ENCODE measurements at places on chromosomes 12 and 14.

DNA sequence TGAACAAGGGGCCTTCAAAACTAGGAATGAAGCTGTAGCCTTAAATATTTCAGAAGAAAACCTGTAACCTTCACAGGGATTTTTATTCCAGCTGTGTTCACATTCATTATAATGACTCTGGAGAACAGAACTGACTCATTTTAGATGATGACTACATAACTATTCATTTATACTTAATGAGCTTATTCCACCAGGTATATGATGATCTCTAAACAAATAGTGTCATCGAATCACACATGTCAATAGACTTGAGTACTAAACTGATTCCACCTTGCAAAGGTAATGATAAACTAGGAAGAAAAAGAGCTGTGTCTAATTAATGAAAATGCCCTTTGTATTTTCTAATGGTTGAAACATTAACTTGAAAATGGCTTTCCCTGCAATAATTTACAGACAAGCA is 433.2 kb downstream of the PDZRN4 start:
- DNase-seq, result no peak

GRCh38 chr14:106691601-106692291 is 1165.4 kb downstream of the TMEM121 start:
- no peak for DNase-seq

GRCh38 chr12:105982022-105982421 is 156.7 kb downstream of the NUAK1 start:
- DNase-seq, result no peak

DNA sequence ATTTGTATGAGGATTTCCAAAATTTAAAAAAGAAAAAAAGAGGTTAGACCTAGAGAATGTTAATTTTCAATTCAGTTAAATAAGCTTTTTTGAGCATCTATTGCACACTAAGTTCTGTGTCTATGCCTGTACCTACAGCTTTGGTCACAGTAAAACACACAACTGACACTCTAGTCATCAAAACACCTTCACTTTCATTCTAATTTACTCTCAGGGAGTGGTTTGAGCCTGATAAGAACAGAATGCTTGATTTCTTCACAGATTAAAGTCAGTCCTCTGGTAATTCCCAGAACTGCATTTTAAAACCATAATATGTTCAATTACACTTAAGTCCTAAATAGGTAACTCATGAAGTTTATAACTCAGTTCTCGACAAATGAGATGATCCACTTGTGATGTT is 9.2 kb downstream of the SLC5A8 start:
- no peak for DNase-seq

- DNase-seq, result no peak
These were observed 1.4 kb downstream of the SNRPF start for GRCh38 chr12:95859947-95860850.

- DNase-seq, result peak; percentile 46
These were observed 8.1 kb upstream of the LHX5 start for GRCh38 chr12:113479590-113480335.

DNA sequence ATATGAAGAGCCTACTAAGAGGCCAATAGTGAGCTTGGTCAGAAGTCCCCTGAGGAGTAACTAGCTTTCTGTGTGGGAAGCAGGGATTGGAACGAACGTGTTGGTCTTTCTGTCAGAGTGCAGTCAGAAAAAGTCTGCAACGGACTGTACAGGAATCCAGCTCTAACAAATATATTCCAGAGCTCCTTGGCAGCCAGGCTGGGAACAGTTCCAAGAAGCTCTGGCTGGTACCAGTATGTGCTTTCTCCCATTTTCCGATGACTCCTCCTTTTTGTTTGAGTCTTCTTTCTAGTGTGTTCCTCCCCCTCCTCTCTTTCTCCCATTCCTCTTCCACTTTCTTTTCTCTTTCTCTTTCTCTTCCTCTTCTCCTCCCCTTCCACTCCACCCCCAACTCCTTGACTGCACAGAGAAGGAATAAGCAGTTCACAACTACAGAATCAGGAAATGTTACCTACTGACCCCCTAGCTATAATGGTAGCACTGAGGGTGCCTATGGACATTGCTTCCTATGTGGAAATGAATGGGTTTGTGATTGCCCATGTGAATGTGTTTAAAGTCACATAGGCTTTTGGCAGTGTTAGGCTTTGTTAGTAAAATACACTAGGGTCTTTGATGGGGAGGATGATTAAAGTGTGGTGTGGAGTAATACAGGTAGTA is 59.9 kb downstream of the TTLL5 start:
- DNase-seq, result peak; percentile 36

- DNase-seq, result no peak
These were observed 326.9 kb upstream of the DIO3 start for GRCh38 chr14:101234244-101234937.

DNA sequence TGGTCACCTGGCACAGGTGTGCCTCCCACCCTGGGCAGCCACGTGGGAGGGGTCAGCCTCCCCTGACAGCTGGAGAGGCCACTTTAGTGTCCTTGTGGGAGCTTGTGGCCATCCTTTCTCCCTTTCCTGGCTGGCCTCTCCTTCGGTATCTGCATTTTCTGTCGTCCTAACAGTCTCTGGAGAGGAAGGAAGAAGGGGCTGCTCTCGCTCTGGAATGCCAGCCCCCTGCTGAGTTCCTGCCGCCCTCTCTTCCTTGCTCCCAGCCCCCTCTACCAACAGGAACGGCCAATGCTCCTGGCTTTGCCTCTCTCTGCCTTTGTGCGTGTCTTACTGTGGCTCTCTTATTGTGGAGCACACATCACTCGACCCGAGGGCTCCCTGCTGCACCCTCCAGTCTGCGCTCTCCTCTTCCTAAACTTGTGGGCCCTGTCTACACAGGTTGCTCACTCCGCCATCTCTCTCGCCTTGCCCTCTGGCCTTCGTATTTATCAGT is 70.8 kb downstream of the FBXL14 start:
- no peak for DNase-seq

DNA sequence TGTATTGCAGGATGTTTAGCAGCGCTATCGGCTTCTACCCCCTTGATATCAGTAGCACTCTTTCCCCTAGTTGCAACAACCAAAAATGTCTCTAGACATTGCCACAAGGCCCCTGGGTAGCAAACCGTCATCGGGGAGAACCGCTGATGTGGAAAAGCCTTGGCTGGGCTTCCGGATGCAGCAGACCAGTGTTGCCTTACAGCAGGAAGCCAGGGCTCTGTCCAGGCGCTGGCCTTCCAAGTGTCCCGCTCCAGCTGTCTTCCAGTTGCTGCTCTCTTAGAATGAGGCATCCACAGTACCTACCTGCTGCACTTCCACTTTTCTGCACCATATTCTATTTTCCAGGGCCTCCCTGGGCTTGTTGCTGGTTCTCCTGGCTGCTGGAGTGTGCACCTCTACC is 22.6 kb upstream of the SLC10A1 start:
- no peak for DNase-seq

GRCh38 chr12:64184216-64184615 is 37.9 kb downstream of the KICS2 start:
- peak; percentile 43 for DNase-seq

DNA sequence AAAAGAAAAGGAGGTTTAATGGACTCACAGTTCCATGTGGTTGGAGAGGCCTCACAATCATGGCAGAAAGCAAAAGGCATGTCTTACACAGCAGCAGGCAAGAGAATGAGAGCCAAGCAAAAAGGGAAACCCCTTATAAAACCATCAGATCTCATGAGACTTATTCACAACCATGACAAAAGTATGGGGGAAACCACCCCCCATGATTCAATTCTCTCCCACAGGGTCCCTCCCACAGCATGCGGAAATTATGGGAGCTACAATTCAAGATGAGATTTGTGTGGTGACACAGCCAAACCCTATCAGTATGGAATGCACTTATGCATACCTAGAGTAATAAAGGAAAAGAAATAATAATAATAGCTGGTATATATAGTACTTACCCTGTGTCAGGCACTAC is 4.5 kb upstream of the GLIPR1 start:
- DNase-seq, result no peak

- DNase-seq, result no peak
These were observed 249.1 kb upstream of the PPFIA2 start for GRCh38 chr12:82008251-82008650.

- peak; percentile 21 for DNase-seq
These were observed 11.1 kb upstream of the NEMF start for GRCh38 chr14:49863487-49864281.

DNA sequence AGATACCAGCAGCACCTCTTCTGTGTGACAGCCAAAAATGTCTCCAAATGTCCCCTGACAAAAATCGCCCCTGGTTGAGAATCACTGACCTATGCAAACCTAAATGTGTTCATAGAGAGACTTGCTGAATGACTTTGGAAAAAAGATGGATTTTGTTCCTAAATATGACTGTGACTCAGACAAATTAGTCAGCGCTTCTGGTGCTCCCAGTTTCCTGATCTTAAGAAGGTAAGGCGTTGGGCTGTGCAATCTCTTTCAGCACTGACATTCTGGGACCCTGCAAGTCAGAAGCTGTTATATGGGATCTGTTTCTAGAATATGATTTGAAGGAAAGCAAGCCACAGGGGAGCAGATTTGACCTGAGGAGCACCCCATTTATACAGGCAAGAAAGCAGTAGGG is 90.6 kb upstream of the PWP1 start:
- no peak for DNase-seq

DNA sequence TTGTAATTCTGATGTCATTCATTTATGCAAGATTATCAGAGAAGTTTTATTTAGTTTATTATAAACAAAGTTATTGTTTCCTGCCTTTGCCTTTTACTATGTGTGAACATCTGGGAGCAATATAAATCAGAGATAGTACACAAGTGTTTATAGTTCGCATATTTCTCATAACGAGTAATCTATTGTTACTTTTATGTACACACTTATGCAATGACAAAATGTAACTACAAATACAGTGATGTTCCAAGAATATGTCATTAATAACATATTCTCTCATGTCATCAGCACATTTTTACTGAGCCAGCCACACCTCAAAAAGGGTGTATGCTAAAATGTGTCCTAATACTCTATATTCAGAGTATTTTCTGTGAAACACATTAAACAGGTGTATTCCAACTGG is 243.2 kb downstream of the ALX1 start:
- DNase-seq, result no peak

GRCh38 chr12:90360300-90360699 is 594.7 kb downstream of the CCER1 start:
- no peak for DNase-seq

GRCh38 chr14:58501214-58501816 is 73.8 kb downstream of the KIAA0586 start:
- DNase-seq, result peak; percentile 76

- DNase-seq, result no peak
These were observed 1168.4 kb downstream of the AACS start for GRCh38 chr12:126233625-126234024.

GRCh38 chr12:124277394-124278241 is 17.3 kb upstream of the RFLNA start:
- DNase-seq, result no peak

GRCh38 chr14:69317102-69317755 is 57.3 kb downstream of the GALNT16 start:
- DNase-seq, result peak; percentile 99

DNA sequence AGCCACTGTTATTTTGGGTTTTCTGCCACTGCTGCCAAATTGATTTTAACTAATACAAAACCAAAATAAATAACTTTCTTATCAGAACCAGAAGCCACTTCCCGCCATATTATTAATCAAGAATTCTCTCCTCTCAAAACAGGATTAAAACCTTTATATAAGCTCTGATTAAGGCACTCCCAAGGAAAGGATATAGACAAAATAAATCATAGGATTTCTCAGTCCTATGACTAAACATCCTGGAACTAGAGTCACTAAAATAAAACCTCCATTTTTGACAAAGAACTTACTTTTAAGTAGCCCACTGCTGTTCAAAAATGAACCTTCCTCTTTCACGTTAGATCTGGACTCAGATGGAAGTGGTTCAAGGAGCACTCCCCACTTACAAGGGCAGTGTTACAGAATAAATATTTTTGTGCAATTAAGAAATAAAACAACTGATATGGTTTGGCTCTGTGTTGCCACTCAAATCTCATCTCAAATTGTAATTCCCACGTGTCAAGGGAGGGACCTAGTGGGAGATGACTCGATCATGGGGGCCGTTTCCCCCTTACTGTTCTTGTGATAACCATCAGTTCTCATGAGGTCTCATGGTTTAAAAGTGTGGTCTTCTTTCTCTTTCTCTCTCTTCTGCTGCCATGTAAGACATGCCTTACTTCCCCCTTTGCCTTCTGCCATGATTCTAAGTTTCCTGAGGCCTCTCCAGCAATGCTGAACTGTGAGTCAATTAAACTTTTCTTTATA is 26.4 kb downstream of the GXYLT1 start:
- DNase-seq, result peak; percentile 37

GRCh38 chr12:5512601-5512970 is 80.7 kb downstream of the NTF3 start:
- no peak for DNase-seq

DNA sequence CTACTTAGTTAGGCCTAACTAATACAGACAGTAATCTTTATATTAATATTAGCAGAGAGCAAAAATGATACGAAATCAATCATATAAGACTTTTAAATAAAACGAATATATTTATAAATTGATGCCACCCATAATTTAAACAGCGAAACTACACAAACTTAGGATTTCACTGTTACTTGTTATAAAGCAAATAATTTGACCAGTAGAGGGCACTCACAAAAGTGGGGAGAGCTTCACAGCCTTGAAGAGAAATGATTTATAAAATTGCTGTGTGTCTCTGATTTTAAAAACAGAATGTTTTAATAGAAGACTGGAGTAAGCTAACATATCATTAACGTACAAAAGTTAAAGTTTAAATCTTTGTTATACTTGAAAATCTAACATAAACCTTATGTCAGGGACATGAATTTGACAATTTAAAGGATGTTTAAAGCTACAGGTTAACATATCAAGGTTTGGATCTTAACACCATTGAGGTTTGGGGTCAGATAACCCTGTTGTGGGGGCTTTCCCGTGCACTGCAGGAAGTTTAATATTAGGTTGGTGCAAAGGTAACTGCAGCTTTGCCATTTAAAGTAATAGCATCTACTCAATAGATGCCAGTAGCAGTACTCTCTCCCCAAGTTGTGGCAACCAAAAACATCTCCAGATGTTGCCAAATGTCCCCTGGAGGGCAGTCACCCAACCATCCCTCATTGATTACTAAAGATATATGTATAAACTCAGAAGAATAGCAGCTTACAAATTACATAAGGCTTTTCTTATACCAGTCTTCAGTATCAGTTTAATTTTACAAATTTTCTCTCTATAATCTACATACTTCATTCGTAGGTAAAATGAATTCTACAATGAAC is 9.3 kb downstream of the KRAS start:
- DNase-seq, result peak; percentile 60

DNA sequence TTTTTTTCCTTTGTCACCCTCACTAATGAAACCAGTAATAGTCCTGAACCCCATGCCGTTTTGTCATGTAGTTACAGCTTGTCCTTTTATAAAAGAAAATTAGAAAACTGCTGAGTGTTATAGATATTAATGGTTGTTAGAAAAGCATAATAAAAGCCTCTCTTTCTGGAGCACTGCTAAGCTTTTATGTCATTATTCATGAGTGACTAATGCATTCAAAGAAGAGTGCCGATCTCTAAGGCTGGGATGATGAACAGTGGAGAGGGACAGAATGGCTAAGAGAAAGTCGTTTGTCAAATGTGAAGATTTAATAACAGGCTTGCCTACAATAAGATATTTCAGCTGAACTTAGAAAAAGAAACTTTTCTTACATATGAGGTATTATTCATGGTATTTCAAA is 121.6 kb downstream of the MGAT4C start:
- no peak for DNase-seq
